ENCODE measurements at places on chromosomes 2 and 18.

GRCh38 chr2:133705287-133705686 lies 137.0 kb upstream of the NCKAP5 start:
- no peak for DNase-seq

DNA sequence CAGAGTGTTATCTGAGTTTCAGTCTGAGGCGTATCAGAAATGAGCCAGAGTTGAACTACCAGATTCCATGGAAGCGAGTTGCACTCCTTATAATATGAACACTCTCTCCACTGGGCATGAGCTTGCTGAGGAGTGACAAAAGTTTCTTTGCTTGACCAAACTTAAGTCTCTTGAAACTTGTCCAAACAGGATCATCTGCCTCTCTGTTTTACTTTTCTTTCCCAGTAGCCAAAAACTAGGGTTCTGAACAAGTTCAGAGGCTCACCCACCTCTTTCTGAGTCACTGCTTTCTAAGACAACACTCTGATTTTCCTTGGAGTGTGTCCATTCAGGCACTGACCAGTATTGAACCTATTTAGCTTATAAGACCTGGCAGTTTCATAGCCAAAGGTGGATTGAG lies 233.2 kb upstream of the TCF4 start:
- no peak for DNase-seq

DNA sequence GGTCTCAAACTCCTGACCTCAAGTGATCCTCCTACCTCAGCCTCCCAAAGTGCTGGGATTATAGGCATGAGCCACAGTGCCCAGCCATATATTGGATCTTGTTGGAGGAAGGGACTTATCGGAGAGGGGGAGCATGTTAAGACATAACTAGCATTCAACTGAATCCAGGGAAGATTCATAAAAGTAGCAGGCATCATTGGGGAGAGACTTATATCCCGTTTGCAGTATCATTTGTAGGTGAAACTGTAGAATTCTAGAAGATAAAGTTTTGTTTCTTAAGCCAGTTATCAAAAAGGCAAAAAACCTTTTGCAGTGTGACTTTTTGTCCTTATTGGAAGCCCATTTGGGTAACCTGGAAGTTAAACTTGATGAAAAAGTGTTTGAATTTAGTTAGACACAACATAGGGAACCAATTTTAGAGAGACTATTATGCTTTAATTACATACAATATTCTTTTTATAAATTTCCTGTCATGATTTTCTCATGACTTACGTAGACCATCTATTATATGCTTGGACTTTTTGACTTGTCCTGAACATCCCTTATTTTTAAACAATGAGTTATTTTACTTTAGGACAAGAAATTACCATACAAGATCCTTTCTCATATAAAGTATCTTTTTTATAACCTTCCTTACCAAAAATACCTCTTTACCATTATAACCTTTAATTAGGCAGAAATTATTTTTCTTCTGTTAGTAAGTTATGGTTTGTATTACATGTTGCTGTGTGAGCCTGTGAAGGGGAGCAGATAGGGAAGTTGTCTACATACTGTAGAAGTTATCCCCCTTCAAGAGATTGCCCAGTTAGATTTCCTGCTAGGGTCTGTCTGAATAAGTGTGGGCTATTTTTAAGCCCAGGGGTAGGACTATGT lies 20.3 kb downstream of the RAB3GAP1 start:
- DNase-seq, result no peak

GRCh38 chr2:21643180-21643579 lies 519.4 kb downstream of the TDRD15 start:
- DNase-seq, result no peak

DNA sequence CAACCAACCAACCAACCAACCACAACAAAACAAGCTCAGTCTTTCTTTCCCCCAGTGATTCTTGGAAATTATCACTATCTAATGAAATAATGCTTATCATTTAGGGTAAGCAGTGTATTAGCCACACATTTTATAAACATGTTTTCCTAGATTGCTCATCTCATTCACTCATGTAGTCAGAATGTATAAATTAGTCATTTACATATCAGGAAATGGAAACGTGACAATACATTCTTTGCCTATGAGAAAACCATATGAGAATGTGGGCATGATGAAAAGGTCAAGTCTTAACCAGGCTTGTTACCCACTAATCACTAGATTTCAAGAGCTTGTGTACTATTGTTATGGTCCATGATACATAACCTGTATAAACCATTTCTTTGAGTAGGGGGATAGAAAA lies 1583.4 kb upstream of the PIK3C3 start:
- DNase-seq, result no peak

DNA sequence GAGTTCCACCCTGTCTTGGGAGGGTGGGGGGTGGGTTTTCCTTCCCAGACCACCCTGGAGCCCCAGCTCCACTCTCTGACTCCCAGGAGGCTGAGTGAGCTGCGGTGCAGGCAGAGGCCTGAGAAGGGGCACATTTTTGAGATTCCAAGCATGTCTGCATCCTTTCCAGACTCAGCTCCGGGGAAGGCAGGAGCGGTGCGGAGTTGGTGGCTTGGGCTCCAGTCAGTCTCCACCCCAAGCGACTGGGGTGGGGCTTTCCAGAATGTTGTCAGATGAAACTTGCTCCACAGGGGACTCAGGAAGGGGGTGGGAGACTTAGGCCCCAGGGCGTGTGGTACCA lies 44.2 kb upstream of the HS6ST1 start:
- DNase-seq, result no peak

DNA sequence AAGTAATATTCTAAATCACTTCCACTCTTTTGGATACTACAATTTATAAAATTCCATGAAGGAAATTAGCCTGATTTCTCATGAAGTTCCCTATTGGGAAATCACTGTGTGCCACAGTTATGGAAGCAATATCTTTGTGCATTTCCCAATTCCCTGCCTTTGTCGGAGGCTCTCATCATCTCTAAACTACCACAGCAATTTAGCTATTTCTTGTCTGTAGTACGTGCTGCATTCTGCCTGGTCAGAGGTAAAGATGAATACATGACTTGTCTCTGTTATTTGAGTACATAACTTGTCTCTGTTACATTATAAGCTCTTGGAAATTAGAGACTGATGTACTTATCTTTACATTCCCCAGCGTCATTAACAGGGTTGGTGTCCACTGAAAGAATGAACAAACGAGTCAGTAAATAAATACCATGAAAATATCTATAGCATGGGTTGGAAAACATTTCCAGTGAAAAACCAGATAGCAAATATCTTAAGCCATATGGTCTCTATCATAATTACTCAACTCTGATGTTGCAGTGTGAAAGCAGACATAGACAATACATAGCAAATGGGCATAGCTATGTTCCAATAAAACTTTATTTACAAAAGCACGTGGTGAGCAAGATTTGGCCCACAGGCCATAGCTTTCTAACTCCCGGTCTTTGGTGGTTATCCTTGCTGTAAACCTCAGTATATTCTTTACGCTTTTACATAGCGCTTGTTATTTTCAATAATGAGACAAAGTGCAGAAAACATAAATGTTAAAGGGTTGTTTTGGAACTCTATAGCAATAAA lies 78.8 kb downstream of the BCL2 start:
- DNase-seq, result no peak

Measured in SK-MEL-5 (cell line).